Upper lobe of left lung (tissue), 6 donors: ENCODE measurements at places on chromosomes 3 and 15. TPM values are rescaled to one million over a fixed set of nuclear protein-coding genes. Genes with fewer than 3 reads are reported as not detected.

GRCh38 chr3:27796365-27796875 is 74.3 kb upstream of the EOMES start:
- DNase-seq: no peak

GOLGA6D gene
- total RNA-seq: 0.15 TPM

DNA sequence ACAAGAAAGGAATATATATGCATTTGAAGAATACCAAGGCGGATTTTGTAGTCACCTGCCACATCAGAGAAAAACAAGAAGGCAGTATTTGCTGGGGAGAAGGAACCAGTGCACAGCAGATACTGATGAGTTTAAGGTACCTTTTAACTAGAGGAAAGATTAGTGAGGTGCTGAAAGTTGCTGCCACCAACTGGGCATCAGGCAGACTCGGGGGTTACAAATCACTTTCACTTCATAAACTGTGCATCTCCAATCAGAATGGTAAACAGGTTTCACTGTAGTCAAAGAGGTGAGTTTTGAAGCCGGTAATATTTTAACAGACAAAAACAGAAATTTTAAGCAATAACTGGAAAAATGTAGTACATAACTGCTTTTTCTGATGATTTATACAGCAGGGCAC is 4.1 kb downstream of the FBN1 start:
- DNase-seq: no peak

- no peak for DNase-seq
These were observed 71.6 kb downstream of the IMPG2 start for GRCh38 chr3:101248736-101249135.

DNA sequence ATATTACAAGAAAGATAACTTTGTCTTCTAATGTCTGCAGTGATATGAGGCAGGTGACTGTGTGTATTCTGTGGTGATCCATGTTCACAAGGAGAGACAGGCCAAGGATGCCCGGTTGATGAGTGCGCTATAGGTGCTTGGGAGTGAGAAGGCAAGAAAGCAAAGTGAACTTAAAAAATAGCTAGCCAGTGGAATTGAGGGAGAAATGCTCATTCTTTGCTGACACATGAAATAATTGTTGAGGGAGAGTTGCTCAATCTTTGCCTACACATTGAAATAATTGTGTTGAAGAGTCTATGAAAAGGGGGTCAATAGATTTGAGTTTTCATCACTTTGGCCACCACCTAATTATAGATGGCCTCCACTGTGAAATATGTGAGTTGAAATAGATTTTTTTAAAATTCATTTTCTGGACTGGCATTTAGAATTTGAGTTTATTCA is 156.3 kb downstream of the LPP start:
- DNase-seq: no peak

GRCh38 chr15:79195802-79196201 is 86.7 kb upstream of the ANKRD34C start:
- DNase-seq: no peak

GRCh38 chr3:62049033-62049432 is 324.3 kb downstream of the FEZF2 start:
- DNase-seq: no peak
